ENCODE measurements at places on chromosomes 3 and 15. TPM values are rescaled to one million over a fixed set of nuclear protein-coding genes. Genes with fewer than 3 reads are reported as not detected.
A peak's percentile ranks its signal among the peaks of the same experiment; 100 is the strongest.

Gene PRSS50
- total RNA-seq: not detected

Gene SEMA4B
- total RNA-seq: 19.5 TPM

Gene LYZL4
- not detected for total RNA-seq

Gene TPRG1
- 19.8 TPM for total RNA-seq

DNA sequence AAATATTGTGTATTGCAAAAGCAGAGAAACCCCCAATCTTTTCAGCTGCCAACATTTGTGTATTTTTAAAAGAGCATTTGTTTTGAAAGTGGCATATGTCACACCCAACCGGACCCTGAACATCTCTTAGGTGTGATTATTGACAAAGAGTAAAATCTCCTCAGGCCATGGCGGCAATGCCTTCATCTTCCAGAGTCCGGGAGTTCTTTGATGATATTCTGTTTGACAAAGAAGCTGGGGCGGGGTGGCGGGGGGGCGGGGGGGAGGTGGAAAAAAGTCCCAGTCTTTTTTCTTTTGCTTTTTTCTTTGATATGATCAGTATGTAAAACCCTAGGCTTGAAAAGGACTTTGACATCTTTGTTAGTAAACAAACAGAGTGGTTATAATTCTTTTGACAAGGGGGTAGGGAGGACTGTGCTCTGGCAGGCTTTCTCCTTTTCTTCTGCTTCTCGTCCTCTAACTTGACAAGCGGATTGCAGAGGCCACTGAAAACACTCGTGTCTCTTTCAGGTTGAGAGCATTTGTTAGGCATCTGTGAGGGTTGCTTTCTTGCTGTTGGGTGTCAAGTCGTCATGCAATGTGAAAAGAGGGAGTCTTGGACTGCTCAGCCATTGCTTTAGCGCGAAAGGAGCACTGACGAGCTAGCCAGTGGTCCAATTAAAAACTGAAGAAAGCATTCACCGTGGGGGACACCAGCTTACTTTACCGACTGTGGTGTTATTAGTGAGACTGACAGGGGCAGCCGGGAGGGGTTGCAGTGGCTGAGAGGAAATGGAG, 243.2 kb downstream of the NSUN3 start:
- DNase-seq: no peak

- peak; percentile 81 for DNase-seq
These were observed 691 bp downstream of the MAP2K1 start for GRCh38 chr15:66387163-66388042.

GRCh38 chr15:57451555-57451954, 75.2 kb downstream of the CGNL1 start:
- no peak for DNase-seq

DNA sequence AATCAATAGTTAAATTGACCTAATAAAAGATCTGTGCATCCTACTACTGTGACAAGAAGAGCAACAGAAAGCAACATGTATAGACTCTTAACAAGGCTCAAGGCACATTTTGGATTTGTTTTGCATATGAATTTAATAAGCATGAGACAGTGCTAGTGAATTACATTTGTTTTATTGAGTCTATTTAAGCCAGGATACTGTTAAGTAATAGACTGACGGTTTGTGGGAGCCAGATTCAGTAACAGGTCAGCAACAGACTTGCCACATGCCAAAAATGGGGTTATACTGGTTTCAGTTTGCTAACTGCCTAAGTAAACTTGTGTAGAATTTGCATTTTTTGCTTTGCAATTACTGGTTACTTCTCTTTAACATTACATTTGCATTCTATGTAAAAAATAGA, 54.0 kb downstream of the MBNL1 start:
- no peak for DNase-seq

DNA sequence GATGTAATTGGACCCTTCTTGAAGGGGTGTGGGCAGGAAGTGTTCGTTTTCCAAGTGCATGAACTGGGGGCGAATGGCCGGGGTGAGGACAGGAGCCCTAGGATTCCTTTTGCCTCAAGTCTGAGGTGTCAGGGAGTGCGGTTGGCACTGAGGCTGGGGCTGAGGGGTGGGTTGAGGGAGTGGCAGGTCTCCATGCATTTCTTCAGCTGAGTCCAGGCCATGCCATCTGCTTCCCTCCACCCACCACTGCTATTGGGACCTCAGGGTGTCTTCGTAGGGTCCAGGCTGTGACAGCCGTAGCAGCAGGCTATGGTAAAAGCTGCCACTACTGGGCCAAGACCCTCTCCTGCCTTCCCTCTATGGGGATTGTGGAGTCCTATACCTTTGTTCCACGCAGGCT, 25.6 kb upstream of the TSPAN3 start:
- no peak for DNase-seq

All from aorta (tissue), 5 donors.